ENCODE measurements at places on chromosomes 4 and X. TPM values are rescaled to one million over a fixed set of nuclear protein-coding genes. Genes with fewer than 3 reads are reported as not detected.
A peak's percentile ranks its signal among the peaks of the same experiment; 100 is the strongest.

The HS3ST1 gene
- polyA plus RNA-seq = 0.74 TPM

The ARHGAP36 gene
- 0.62 TPM for polyA plus RNA-seq

The BEND2 gene
- polyA plus RNA-seq = 0.06 TPM

The ITIH6 gene
- polyA plus RNA-seq = 0.03 TPM

The TECRL gene
- not detected for polyA plus RNA-seq

The PDHA2 gene
- polyA plus RNA-seq = not detected

The ESX1 gene
- polyA plus RNA-seq = not detected

The WAS gene
- 4.9 TPM for polyA plus RNA-seq

The CLNK gene
- 0.95 TPM for polyA plus RNA-seq

The SLC9B1 gene
- 3.5 TPM for polyA plus RNA-seq

The PRSS12 gene
- polyA plus RNA-seq = 8.9 TPM

The SPATA4 gene
- polyA plus RNA-seq = 1.4 TPM

The NDUFA1 gene
- 134 TPM for polyA plus RNA-seq

DNA sequence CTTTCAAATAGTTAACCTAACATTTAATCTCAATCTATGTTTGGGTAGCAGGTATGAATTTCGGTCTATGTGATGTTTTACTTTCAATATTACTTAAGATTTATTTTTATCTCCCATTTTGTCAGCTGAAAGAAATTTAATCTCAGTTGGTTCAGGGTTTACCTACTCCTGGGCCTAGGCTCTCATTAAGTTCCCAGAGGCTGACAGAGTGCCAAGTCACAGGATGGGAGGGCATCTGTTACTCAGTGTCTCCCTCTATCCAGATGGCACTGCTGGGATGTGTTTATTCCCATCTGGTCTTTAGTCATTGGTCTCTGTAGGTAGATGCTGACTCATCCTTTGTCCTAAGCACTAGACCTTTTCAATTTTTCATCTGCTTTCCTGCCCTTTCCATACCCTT lies 129.4 kb upstream of the ARSJ start:
- DNase-seq = no peak

GRCh38 chr4:151600432-151600831 lies 160.4 kb downstream of the GATB start:
- DNase-seq = no peak

GRCh38 chr4:57168982-57169381 lies 58.8 kb upstream of the IGFBP7 start:
- no peak for DNase-seq

- DNase-seq = no peak
These were observed 11.4 kb downstream of the ANK2 start for GRCh38 chr4:113060853-113061252.

DNA sequence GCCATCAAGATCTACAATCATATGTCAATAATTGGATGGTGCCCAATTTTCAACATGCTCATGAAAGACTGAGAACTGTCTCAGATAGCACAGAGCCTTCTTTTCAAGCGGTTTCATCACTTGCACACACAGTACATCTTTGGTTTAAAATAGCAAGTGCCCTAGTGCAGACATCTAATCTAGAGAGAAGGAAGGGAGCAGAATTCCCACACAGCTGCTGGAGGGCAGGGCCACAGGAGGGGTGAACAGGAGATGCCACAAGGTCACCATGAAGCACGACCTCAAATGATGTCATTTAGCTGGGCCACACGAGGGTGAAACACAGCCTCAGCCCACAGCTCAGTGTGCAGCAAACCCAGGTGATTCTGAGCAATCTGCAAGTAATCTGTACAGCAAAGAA lies 24.3 kb downstream of the LEF1 start:
- no peak for DNase-seq

- no peak for DNase-seq
These were observed 1.5 kb downstream of the USP38 start for GRCh38 chr4:143186212-143186611.

GRCh38 chrX:93420090-93420489 lies 253.3 kb downstream of the NAP1L3 start:
- no peak for DNase-seq

DNA sequence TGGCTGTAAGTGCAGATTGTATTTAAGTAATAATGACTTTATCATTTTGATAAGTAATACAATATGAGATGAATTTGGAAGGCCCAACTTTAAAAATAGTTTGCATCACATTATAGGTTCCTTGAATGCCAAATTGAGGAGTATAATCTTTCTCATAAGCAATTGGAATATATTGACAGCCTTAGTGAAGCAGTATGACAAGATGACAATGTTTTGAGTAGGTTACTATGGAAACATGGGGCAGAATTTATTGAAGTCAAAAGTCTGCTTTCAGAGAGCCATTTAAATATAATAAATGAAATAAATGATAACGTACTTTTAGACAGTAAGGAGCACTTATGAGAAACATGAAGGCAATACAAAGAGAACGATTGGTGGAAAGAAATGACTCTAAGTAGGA lies 776.4 kb downstream of the TECRL start:
- DNase-seq = no peak

DNA sequence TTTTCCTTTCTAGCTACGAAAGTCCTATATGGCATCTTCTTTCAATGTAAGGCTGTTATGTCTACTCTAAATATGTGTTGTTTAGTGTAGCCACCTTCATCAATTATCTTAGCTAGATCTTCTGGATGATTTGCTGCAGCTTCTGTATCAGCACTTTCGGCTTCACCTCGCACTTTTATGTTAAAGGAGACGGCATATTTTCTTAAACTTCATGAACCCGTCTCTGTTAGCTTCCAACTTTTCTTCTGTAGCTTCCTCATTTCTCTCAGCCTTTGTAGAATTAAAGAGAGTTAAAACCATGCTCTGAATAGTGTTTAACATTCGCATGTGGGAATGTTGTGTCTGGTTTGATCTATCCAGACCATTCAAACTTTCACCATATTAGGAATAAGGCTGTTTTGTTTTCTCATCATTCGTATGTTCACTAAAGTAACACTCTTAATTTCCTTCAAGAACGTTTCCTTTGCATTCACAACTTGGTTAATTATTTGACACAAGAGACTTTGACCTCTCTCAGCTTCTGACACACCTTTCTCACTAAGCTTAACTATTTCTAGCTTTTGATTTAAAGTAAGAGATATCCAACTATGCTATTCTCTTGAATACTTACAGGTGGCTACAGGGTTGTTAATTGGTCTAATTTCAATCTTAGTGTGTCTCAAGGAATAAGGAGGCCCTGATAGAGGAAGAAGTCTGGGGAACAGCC lies 476.8 kb downstream of the GABRG1 start:
- DNase-seq = no peak

DNA sequence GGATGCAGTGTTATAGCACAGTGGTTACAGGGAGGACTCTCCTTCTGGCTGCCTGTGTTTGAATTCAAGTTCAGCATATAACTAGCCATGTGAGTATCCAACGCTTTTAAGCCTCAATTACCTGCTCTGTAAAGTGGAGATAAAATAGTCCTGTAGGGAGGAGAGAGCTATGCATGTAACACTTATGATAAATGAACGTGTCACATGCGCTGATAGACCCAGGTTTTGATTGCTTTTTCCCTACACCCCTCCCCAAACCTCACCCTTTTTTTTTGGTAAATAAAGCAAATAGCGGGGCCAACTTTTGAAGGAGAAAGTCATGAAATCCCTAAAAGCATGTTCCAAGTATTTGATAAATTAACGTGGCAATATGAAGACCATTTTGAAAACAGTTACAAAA lies 20.4 kb upstream of the AMELX start:
- DNase-seq = no peak

DNA sequence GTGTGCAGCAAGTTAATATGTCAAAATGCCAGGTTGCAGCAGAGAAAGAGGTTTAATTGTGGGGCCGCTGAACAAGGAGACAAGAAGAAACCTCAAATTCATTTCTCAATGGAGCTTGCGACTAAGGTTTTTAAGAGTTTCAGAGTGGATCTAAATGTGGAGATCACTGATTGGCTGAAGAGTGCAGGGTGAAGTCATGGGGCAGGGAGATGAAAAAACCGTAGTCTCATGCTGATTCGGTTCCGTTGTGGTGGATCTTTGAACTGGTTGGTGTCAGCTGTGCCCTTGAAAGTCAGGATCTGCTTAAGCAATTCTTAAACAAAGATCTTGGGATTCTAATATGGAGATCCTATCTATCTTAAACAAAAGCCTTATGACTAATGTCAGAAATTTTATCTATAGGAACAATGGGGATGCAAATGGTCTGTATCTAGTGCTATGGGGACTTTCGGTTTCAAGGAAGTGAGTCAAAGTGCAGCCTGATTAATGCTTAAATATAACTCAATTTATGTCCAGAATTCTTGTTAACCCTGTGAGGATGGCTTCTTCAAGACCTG lies 173.9 kb upstream of the CENPE start:
- no peak for DNase-seq

GRCh38 chr4:149707862-149708261 lies 107.8 kb downstream of the IQCM start:
- DNase-seq = no peak

DNA sequence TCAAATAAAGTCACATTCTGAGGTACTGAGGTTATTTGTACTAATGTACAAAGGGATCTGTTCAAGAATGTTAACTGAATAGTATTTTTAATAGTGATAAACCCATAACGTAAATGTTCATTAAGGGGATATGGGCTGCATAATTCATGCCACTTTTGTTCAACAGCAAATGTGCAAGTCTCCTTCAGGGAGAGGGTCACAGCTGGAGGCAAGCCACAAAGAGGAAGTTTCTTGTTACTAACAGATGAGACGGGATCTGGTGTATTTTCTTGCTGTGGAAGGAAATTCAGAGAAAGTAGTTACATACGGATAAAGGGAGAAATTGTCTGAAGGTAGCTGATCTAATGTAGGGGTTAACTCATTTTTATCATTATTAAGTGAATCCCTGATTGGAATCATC lies 10.0 kb downstream of the ZFP42 start:
- DNase-seq = no peak

GRCh38 chrX:48083212-48083611 lies 11.8 kb upstream of the ZNF630 start:
- peak; percentile 38 for DNase-seq

- DNase-seq = no peak
These were observed 245.8 kb downstream of the ADAMTS3 start for GRCh38 chr4:72323227-72323626.

GRCh38 chrX:81286608-81287007 lies 84.7 kb downstream of the SH3BGRL start:
- no peak for DNase-seq

GRCh38 chr4:924107-925096 lies 7.7 kb downstream of the GAK start:
- no peak for DNase-seq

- no peak for DNase-seq
These were observed 18.5 kb downstream of the CNOT6L start for GRCh38 chr4:77800483-77801259.

GRCh38 chrX:126886997-126887396 lies 67.5 kb downstream of the PRR32 start:
- DNase-seq = no peak

DNA sequence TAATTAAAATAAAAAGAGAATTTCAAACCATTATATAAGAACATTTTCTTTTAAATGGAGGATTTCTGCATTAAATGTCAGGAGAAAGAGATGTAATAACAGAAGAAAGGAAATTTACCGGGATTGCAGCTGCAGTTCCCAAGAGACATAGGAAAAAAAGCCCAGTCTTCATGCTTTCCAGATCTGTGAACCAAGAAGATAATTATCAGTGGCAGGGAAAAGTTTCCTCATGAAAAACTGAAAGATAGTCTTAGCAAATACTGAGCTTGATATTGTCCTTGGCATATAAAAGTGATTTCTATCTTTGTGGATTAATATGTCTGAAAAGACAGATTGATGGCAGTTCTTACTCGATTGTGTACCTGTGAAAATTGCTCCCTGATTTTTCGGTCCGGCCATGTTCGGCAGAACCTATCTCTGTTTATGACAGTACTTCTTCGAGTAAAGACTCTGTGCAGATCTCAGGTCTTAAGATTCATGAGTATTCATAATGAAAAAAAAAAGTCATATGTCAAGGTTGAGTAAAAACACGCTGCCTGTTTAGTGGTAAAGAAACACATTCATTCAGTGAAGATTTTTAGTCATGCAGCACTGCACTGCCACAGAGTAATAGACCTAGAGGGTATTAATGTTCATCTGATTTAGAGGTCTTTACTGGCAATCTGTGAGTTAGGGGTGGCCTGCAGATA lies 29.6 kb downstream of the SPARCL1 start:
- DNase-seq = no peak

- DNase-seq = no peak
These were observed 211.2 kb upstream of the KIT start for GRCh38 chr4:54446581-54446980.

- no peak for DNase-seq
These were observed 18.1 kb upstream of the EXOC1L start for GRCh38 chr4:55801498-55801897.

DNA sequence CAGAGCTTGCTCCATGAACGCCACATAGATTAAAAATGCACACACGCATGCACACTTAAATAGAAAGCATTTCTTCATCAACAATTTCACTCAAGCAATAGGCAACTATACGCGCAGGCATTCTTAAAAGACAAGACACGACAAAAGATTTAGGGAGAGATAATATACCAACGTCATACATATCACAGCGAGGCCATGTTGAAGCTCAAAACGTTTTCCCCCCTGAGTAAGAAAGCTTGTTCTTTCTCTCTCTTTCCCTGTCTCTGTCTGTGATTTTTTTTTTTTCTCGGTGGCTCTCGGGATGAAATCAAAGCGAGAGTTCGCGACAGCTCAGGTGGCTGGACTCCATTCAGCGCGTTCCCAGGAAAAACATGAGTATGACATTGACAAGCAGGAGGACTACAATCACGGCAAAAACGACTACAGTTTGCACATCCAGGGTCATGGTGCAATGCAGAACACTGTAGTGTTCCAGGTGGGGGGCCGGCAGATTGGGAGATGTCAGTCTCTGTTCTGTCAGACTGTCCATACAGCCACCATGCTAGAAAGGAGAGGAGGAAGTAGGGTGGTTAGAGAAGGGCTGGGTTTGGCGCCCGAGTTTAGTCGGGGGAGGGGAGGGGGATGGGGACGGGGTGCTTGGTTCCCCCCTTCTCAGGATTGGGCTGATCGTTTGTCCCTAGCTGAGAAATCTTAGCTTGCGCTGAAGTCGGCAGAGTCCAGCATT lies 30.7 kb downstream of the ARHGEF9 start:
- DNase-seq = peak; percentile 5

DNA sequence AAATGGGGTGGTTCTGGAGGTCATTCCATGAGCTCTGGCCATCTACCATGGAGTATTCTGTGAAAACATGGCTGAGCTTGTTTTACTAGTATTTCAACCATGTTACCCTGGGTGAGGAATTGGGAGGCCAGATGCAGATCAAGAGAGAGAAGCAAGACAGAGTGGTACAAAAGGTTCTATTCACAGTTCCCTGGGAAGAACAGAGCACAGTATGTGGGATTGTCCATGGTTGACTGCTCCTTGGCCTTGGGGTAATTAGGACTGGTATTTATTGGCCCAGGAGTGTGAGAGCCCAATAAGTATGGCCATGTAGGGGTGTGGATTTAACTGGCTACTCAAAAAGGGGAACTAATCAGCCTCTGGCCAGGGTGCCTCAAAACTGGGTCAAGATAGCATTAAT lies 239.7 kb upstream of the GATB start:
- DNase-seq = no peak

- DNase-seq = no peak
These were observed 395.9 kb upstream of the EMCN start for GRCh38 chr4:100913685-100914084.

GRCh38 chrX:2782171-2782570 lies 30.3 kb downstream of the XG start:
- no peak for DNase-seq

- no peak for DNase-seq
These were observed 33.1 kb upstream of the USP51 start for GRCh38 chrX:55522596-55523276.

- no peak for DNase-seq
These were observed 57.8 kb upstream of the FAM47B start for GRCh38 chrX:34884817-34885216.
